Stomach (tissue), 19 donors: ENCODE measurements at places on chromosomes 11 and 22. TPM values are rescaled to one million over a fixed set of nuclear protein-coding genes. Genes with fewer than 3 reads are reported as not detected.

DNA sequence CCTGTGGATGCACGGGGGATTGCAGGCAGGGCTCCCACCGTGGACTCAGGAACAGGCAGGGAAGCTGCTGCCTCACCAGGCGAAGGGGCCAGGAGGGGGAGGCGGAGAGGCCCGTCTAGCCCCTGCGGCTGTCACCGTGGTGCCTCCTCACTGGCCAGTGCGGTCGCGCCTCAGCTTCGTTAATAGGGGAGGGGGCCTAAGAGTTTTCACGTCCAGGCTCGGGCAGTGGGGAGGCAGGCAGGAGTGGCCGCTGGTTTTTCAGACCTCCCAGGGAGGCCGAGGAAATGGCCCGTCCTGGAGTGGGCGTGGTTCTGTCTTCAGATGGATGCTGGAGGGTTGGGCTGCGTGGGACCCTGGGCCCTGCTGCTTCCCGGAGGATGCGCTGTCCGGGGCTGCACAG, 91.1 kb upstream of the B3GAT1 start:
- H3K4me3 ChIP-seq = no peak overlapping the region
- H3K4me1 ChIP-seq = no peaks in the 10 kb centered on the region
- DNase-seq = no peak
- no peak overlapping the region for H3K27ac ChIP-seq
- no peaks in the 10 kb centered on the region for H3K27me3 ChIP-seq

- no peaks in the 10 kb centered on the region for H3K27me3 ChIP-seq
- DNase-seq = no peak
- no peak overlapping the region for H3K27ac ChIP-seq
Observed at GRCh38 chr11:6719576-6719975, 36.4 kb upstream of the MRPL17 start.

GRCh38 chr11:95661162-95661561, 128.4 kb downstream of the FAM76B start:
- H3K36me3 ChIP-seq = no peaks in the 10 kb centered on the region
- no peak overlapping the region for H3K4me3 ChIP-seq
- DNase-seq = no peak
- H3K27ac ChIP-seq = no peak overlapping the region

GRCh38 chr22:27858626-27859025, 57.1 kb upstream of the MN1 start:
- no peaks in the 10 kb centered on the region for H3K27me3 ChIP-seq
- H3K36me3 ChIP-seq = peaks cover 41% of the 10 kb centered on the region
- peaks cover 30% of the 10 kb centered on the region for H3K4me1 ChIP-seq
- H3K27ac ChIP-seq = peak overlapping the region; percentile 76

DNA sequence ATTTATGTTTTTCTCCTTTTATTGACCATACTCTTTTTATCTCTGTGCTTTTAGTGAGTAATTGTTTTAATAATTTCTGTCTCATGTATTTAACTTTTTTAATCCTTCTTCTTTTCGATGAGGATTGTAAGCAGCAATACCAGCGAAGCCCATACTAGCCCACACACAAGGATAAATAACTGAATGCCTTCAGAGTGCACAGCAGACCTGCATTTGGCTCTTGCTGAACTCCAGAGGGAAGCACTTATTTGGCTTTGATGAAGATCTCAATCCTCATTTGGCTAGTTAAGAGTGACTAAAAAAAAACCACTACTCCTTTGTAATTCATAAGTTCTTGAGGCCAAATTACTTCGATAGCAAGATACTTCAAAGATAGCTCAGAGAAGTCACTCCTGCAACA, 293.3 kb downstream of the METTL15 start:
- no peak overlapping the region for H3K27ac ChIP-seq
- H3K4me3 ChIP-seq = no peak overlapping the region
- DNase-seq = no peak
- H3K4me1 ChIP-seq = no peaks in the 10 kb centered on the region
- no peaks in the 10 kb centered on the region for H3K36me3 ChIP-seq

- no peak overlapping the region for H3K4me3 ChIP-seq
- DNase-seq = peak; percentile 37
- peaks cover 97% of the 10 kb centered on the region for H3K4me1 ChIP-seq
- no peaks in the 10 kb centered on the region for H3K27me3 ChIP-seq
- H3K36me3 ChIP-seq = peaks cover 24% of the 10 kb centered on the region
Observed at GRCh38 chr11:64862987-64863390, 15.4 kb downstream of the EHD1 start.

HTATIP2 gene
- total RNA-seq = 43.5 TPM

OR5P2 gene
- total RNA-seq = 15.2 TPM
